NCI-H774 (cell line): ENCODE measurements at places on chromosomes 6 and 20.

DNA sequence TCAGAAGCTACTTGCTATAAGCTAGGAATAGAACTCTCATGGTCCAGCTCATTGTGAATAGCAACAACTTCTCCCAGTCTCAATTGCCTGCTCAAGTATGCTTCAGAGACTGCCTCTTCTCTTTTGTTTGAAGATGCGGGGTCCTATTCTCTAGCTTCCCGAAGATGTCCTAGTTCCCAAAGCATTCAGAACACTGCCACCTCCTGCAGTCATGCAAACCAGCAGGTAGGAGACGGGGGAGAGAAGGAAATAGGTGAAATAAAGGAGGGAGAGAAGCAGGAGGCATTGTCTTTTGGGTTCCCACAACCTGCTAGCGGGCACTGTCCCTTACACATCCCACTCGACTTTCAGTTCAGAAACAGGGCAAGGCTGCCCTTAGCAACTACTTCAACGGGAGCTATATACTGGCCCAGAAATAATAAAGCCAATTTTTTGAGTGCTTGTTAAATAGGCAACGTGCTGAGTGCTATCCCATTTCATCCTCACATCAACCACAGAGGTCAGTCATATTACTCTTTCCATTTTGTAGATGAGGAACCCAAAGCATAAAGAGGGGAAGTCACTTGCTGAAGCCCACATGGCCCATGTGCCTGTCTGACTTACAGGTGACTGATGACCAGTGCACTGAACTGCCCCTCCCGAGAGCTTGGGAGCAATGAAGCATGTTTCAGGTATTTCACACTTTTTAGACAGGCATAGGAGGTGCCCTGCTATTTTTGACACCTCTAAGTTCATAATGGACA is 61.9 kb upstream of the ATXN1 start:
- DNase-seq, result no peak

- no peak for DNase-seq
Observed at GRCh38 chr20:49377326-49377725, 99.5 kb upstream of the ZNFX1 start.

- no peak for DNase-seq
Observed at GRCh38 chr20:51738877-51739447, 29.2 kb downstream of the ATP9A start.

- DNase-seq, result no peak
Observed at GRCh38 chr6:12748815-12749521, 32.4 kb downstream of the PHACTR1 start.

DNA sequence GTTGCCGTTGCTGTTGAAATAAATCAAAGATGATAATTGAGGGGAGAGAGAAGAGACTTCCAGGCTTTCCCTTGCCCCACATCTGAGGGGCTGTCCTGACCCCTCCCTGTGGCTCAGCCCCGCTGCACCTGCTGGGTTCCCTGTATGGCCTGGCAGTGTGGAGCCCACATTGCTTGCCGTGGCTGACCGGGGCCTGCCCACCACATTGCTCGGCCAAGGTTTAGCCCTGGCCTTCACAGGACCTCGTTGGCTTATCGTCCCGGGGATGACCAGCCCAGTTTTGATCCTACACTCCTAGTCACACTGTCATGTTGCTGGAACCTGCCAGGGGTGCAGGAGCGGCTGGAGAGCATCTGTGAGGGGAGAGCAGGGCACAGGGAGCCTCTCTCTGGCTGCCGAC is 102.4 kb downstream of the CDH4 start:
- DNase-seq, result no peak

DNA sequence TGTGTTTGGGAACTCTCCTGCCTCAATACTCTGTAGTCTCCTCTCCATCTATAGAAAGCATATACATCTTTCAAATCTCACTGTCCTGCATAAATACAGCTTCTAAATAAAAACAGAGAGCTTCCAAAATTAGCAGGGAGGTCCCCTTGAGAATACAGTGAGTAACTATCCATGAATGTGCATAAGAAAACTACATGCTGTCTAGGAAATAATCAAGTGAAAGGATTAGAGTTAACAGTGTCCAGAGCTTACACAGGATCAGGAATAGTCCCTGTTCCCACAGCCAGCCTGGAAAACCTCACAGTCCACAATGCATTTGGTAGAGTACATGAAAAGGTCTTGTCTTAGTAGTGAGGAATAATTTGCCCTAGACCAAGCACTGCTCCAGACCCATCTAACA is 123.0 kb upstream of the POU3F2 start:
- DNase-seq, result no peak

DNA sequence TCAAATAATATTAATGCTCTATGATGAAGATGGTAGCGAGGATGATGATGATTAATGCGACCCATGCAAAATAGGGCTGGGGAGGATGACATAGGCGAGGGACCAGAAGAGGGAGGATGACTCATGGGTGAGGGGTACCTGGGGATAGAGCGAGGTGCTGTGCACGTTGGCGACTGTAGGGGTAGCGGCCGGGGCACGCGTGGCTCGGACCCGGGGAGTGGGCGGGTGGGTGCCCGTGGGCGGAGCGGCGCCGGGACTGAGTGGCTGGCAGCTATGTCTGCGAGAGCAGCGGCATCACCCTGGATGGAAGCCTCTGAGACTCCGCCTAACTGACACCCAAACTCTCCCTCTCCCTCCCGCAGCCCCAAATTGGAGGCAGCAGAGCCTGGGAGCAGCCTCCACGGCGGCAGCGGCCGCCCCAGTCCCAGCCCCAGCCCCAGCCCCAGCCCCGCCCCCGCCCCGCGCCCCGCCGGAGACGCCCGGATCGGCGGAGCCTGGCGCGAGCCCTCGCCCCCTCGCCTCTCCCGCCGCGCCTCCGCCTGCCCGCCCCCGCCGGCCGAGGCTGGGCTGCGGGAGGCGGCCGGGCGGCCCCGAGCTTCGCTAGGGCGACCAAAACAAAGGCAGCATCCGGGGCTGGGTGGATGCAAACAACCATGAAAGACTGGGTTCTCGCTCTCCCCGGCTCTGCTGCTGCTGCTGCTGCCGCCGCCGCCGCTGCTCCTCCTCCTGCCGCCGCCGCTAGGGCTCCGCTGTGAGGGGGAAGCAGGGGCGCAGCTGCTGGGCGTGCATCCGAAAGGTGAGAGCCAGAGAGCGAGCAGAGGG is at the start of gene RIMS1:
Gene RIMS1, plus strand, starts transcription at position 367 of the 822 bp plus-strand sequence. CDS start 474 bp downstream, outside the sequence.
- DNase-seq, result peak; percentile 47

- DNase-seq, result no peak
Observed at GRCh38 chr20:44803383-44803941, 6.9 kb downstream of the RIMS4 start.

DNA sequence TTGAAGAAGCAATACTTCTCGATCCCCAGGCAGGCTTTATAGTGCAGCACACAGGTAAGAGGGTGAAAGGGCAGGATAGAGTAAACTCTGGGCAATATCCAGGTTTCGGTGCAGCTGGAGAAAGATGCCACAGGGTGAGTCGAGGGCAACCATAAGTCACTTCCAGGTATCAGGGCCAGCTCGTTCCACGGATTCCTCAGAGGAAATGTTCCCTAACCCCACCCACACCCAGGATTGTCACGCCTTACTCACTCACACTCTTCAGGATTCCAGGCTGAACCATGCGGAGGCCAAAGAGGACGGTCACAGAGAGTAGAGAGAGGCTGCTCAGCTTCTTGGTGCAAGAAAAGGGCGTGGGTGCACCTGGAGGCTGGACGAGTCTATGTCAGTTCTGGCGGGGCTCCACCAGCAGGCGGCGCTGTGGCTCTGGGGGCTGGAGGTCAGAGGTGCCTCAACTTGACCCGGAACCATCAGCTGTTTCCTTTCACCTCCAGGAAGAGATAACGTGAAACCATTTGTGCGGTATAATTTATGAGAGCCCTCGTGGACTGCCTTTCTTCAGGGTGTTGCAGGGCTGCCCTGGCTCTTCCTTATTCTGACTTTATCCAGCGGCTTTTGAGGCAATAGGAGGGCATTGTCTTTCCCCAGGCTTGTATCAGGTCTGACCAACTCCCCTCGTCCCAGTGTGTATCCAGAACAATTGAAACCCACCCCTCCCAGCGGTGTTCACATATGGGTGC is 14.5 kb upstream of the WFDC12 start:
- DNase-seq, result peak; percentile 3

DNA sequence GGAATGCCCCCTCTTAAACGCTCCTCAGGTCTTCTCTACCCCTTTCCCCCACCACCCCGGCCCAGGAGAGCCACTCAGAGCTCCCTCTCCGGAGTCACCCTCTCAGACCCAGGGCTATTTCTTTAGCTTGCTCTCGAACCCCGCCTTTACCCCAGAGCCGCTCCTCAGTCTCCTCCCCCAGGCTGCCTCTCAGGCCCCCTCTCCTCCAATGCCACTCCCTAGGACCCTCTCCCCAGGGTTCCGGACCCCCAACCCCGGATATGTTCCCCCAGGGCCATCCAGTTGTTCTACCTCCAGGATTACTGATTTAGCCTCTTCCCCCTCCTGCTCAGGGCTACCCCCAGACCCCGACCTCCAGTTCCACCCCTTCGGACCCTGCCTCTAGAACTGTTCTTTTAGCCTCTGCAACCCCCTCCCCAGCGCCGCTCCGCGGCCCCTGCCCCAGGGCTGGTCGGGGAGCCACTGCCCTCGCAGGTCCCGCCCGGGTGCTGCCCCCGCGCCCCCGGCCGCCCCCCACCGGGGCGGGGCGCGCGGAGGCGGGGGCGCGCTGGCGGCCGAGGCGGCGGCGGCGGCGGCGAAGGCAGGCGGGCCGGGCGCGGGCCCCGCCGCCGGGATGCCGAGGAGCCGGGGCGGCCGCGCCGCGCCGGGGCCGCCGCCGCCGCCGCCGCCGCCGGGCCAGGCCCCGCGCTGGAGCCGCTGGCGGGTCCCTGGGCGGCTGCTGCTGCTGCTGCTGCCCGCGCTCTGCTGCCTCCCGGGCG is at the start of gene MMP24:
Gene MMP24, plus strand, starts transcription at position 565 of the 758 bp plus-strand sequence. Its CDS starts 49 bp downstream, at position 614.
- no peak for DNase-seq

DNA sequence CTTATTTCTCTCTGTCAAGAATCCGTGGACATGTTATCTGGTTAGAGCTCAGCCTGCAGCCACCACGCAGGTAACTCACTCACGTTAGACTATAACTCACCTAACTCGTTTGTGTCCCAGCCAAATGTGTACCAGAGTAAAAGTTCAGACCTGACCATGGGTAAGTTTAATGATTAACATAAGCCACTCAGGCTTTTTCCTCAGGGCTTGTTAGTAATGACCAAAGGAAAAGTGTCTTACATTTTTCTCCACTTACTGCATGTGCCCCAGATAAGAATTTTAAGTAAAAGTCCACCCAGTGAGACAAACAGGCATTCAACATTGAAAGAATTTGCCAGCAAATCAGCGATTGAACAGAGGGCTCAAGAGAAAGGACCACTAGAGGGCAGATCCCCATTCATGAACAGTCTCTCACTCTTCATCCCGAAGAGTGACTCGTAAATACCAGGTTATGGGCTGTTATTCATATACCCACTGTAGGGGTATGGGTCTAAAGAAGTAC is at the start of gene PKHD1:
Gene PKHD1, minus strand, starts transcription at position 116 of the 502 bp plus-strand sequence. CDS start 2,680 bp downstream, outside the sequence.
- no peak for DNase-seq

DNA sequence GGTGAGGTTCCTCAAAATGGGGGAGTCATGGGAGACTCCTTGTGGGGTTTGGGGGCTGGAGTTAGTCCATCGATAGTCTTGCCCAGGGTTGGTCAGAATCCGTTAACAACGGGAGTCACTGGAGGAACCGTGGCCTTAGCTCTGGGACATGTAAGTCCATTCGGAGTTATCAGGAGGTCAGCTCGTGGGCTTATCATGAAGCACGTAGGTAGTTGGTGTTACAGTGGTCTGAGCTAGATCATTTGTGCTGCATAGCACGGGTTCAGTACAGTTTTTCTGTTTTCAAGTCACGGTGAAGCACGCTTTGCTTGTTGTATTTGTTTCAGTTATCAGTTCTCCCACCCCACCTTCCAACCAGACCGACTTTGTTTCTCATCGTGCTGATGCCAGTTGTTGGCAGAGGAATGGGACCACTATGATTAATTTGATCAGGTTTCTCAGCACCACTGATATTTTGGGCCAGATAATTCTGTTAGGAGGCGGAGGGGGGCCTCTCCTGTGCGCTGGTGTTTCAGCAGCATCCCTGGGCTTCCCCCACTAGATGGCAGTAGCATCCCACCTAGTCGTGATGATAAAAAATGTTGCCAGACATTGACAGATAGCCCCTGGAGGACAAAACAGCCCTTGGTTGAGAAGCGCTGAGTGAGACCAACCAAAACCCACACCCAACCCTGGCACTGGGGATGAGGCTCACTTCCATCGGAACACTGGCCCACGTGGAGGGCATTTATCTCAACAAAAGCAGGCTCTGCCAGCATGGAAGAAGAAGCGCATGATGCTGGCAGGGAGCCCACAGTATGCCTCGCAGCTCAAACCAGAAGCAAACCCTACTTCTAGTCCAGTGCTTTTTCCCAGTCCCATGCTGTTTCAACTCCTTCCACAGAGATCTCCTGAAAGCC is 2.2 kb upstream of the APMAP start:
- DNase-seq, result peak; percentile 64

DNA sequence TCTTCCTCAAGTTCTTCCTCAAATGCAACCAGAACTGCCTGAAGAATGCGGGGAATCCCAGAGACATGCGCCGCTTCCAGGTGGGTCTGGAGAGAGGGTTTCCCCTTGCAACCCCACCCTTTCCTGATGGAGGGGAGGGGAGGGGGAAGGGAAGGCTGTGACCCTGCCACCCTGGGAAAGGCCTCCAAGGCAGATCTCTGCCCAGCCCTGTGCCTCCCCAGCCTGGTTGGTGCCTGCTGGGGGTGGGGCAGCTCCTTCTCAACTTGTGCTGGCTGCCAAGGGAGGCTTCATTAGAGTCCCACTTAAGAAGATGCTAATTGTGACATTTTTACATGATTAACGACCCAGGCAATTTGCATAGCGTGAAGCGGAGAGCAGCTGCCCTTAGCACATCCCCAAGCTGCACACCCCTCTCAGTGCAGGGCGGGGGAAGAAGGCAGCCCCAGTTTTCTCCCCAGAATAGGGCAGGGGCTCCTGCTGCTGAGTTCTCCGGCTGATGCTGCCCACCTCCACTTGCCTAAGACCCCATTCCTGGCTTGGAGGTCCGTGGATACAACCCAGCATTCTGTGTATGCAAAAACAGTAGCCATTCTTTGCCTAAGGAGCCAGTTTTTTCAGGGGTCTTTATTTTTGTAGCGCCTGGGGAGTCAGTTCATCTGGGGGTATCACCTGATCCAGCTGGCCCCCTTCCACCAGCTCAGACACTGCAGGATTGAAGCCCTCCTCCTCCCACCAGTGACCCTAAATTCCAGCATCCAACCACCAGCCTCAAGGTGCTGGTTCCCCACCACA is 51.7 kb downstream of the CPXM1 start:
- no peak for DNase-seq

DNA sequence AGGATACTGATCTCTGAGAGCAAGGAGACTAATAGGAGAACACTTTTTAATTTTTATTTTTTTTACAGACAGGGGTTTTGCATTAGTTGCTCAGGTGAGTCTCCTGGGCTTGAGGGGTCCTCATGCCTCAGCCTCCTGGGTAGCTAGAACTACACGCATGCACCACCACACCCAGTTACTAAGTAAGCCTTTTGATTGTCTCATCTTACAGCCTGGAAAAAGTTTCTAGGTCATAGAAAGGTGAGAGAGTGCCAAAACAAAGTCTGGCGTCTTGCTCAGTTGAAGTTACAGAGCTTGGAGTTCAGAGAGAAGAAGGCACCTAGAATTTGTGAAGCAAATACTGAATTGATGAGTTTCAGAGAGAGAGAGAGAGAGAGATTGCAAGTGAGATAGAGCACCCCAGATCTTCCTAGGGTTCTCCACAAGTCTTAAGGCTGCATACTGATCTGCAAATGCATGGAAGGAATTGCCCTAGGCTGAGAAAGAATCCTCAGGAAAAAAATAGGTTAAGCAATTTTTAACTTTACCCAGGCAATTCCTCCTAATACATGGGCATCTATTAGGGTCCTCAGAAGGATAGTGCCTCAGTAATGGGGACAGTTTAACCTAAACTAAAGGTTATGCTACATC is 37.6 kb upstream of the PHIP start:
- no peak for DNase-seq
